ENCODE measurements at places on chromosomes 4 and X.

DNA sequence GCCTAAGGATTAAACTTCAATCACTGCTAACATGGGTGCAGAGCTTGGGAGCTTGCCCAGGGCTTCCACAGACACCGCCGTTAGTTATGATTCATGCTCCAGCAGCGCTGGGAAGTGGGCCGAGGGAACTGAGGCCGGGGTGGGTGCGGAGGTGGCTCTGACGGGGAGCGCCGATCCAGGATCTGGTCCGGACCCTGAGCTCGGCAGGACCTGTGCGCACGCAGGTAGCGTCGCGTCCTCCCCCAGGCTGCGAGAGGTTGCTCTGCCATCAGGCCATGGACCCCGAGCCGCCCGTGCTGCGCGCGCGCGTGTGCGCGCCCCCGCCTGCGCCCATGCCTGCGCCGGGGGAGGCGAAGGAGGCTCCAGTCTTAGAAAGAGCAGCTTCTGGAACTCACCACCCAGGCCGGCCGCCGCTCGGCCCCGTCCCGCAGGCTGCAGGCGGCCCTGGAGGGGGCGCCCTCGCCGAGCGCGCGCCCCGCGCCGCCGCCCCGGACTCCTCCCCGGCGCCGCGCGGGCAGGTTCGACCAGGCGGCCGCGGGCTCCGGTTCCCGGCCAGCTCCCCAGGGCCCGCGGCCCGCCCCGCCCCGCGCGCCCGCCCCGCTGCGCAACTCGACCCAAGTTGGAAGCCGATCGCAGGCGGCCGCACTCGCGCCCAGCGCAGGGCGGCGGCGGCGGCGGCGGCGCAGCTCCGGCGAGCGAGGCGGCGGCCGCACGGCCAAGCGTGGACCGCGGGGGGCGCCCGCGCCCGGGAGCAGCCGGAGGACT, 732 bp upstream of the ADRA2C start:
- no peak for DNase-seq

- DNase-seq = no peak
Observed at GRCh38 chr4:15349531-15349935, 78.3 kb upstream of the C1QTNF7 start.

GRCh38 chr4:186201535-186202230, 10.3 kb downstream of the CYP4V2 start:
- DNase-seq = no peak

- DNase-seq = no peak
Observed at GRCh38 chr4:56026596-56026995, 77.9 kb downstream of the CEP135 start.

- DNase-seq = no peak
Observed at GRCh38 chrX:64853424-64853823, 122.8 kb downstream of the ZC4H2 start.

DNA sequence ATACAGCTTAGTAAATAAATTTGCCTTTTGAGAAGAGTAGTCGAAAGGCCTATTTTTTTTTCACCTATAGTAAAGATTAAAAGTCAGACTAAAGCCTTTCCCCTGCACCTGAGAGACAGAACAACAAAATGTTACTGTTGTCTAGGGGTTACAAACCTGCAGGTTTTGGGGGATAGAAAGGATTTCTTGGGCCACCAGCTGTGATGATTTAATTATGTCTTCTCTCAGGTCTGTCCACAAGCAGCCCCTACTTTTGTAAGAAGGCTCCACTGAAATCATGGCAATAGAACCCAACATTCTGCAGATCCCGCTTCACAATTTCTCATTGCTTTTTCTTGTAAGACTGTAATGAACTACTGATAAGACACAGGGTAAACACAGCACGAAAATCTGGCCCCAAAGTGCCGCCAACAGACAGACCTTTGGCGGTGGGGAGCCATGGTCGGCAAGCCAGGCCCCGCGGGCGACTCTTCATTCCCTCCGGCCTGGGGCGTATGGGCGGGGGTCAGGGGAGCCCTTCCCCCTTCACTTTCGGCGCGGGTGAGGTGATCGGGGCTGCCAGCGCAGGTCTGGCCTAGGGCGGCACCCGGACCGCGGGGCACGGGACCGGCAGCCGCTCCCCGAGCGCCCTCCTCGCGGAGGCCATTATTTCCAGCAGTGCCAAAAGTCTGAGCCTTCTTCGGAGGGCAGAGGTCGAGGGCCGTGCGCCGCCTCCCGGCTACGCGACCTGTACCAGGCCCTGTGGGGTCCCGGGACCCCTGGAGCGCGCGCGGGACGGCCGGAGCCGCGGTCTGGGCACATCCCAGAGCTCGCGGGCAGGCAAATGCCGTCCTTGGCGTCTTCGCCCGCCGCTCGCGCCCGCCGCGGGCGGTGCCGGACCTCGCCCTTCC, 812 bp upstream of the KDM6A start:
- DNase-seq = peak; percentile 20

- peak; percentile 79 for DNase-seq
Observed at GRCh38 chr4:10006601-10007435, 14.5 kb downstream of the SLC2A9 start.

DNA sequence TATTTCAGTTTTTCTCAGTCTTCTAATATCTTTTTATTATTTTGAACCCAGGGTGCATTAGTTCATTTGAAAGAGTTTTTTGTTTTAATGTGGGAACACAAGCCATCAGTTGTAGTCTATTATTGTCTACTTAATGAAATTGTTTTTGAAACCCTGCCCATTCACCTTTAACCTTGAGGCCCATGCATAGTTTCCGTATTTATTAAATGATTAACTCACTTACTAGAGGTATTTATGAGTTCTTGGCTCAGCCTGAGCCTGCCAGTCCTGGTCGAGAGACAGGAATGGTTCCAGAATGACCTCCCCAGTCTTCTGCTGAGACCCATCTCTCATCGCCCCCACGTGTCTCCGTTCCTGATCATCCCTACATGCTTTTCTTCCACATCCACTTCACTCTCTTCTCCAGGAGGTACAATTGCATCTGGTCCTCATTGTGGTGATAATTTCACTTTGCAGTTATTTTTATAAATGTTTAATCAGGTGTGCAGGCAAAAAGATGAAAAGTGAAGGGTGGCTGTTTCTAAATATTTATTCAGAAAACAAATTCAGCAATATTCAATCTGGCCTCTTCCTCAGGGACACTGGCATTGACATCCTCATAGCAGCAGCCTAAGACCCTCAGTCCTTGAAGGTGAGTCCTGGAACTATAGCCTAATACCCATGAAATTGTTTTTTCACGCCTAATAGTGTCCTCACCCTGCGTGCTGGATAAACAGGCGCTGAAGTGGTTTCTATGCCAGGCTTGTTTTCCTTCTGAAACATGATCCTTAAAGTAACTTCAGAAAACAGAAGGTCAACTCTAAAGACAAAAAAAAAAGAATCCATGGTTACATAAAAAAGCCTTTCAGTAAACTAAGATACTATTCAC, 112.8 kb downstream of the KDR start:
- DNase-seq = no peak

Data from PC-9 (cell line).